ENCODE measurements at places on chromosomes 5 and 9.

DNA sequence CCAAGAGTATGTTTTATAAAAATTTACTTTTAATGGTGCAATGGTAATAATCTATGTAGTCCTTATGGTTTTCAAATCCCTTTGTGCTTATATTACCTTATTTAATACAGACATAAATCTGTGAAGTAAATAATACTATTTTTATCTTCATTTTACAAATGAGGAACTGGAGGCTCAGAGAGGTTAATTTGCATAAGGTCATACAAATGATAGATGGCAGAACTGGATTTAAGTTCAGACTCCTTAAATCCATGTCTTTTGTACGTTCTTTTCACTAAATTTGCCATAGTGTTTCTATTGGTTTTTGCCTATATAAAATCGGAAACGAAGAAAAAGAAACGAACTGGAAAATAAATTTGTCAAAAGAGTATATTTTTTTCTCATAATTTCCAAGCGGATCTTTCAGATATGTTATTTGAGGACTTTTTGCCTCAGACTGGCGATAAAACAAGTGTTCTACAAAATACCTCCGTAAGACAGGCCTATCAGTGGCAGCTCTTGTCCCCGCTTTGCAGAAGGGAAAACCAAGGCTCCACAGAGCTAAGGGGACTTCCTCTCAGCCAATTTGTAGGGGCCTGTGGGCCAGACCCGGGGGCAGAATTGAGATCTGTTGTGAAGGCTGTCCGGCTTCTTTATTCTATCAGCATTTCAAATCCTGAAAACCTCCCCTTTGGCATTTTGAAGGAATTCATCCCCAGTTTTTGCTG, 1.1 kb upstream of the TNFAIP8 start:
- no peak for DNase-seq

DNA sequence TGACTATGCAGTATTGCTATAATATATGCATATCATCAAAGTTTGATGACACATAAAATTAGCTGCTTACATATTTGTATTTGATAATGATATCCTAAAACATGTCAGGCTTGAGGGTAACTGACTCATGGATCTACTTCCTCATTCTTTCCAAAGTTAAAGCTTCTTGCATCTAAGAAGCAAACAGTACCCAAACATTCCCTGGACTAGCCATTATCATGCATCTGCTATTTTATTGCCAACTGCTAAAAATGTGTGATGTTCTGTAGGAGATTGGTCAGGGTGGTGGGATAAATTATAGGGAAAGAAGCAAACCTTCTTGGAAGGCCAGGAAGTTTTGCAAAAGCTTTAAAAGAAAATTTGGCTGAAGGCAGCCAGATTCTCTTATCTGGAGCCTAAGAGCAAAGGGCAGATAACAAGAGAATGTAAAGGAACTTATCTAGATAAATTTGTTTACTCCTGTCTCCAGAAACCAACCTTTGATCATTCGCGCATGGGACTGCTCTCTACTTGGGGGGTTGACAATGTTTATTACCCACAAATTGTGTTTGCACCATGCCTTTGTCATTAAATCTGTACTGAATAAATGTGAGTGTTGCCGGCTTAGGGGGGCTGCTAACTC, 604.1 kb upstream of the TLE4 start:
- no peak for DNase-seq

GRCh38 chr9:93094658-93095204, 1.3 kb upstream of the CARD19 start:
- no peak for DNase-seq

DNA sequence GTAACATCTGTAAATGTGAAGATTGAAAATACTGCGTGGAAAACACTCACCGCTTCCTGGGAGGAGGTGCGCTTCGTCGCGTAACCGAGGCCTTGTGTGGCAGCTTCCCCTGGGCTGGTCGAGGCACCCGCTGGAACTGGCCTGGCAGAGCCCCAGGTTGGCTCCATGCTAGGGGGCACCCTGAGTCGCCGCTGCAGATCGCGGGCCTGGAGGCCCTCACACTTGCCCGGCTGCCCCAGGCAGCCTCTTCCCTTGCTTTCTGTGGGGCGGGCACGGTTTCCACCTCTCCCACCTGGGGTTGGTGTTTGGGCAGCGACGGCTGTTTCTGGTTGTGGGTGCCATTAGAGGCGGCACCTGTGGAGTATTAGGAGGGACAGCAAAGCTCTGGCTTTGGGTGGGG, 852 bp downstream of the ZNF354C start:
- DNase-seq = no peak

DNA sequence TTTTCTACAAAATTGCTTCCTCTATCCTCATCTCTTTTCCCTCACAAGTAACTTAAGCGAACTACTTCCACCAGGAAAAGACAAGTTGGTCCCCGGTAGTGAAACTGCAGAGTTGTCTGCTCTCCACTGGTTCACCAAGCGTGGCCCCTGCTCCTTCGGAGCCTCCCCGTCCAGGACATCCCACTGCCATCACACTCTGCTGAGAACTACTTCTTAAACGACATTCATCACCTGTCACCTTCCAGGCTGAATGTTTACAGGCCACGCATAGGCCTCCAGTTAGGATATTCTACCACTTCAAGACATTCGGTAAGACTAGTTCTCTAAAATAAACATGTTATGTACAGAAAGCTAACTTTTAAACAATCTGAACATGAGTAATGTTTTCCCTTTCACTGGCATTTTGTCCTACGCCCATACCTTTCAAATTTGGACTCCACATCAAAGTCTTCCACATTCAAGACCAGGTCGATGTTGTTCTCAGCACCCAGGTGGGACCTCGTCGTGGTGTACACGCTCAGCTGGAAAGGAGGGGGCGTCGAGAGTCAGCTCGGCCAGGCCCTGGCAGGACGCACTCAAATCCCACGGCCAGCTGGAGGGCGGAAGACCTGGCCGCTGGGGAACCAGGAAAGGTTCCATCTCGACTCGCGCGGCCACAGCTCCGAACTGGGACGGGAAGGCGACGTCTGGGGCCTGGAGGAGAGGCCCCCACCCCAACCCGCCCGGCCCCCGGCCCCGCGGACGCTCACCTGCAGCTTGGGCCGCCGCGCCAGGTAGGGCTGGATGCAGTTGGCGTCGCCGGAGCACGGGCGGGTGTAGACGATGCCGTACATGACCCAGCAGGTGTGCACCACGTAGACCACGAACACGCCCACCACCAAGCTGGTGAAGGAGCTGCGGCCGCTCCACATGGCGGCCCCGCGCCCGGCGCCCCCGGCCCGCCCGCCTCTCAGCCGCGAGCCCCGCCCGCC, 683 bp downstream of the CLPTM1L start:
- peak; percentile 58 for DNase-seq
